ENCODE measurements at places on chromosomes 3 and 15.

DNA sequence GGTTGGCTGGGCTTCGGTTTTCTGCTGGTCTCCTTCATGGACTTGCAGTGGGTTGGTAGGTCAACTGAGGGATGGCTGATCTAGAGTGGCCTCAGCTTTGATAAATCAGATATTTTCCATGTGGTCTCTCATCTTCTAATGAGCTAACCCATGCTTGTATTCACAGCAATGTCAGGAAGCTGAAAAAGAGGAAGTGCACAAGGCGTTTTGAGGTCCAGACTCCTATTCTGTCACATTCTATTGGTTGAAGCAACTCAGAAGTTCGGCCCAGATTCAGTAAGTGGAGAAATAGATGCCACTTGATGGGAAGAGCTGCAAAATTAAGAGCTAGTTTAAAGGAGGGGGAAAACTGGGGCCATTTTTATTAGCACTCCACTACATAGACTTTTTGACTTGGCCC lies 361.2 kb downstream of the DIPK2A start:
- no peak for DNase-seq

GRCh38 chr3:132034097-132034485 lies 723 bp downstream of the CPNE4 start:
- DNase-seq = no peak

DNA sequence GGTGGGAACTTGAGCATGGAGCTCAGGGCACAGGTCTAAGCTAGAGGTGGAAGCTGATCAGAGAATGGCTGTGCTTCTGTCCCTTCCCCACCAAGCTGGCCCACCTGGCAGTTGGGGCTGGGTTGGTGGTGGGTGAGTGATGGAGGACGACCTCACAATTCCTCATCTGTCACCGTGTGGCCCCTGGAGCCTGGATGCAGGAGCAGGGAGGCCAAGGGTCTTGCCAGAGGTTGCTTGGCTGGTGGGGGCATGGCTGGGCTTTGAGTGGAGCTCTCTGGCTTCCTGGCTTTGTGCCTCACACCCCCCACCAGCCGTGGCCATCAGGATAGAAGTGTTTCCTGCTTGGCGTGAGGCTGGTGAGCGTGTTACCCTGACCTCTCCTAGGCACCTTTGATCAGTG lies 36.0 kb downstream of the FBLN2 start:
- DNase-seq = no peak

DNA sequence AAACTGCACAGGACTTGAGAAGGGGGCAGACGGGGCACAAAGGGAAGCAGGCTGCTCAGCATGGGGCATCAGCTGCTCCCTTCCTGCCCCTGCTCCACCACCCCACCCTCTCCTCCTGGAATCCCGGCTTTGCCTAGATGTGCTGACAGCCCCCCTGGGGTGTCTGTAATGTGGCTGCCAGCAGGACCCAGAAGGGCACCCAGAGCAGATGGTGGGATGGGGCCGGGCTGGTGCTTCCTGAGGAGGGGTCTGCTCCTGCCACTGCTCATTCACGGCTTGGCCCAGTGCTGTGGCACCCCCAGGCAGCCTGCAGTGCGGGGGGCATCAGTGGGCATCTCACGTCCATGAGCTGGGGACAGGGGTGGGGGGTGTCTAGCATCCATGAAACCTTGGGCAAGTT lies 10.2 kb downstream of the H1-8 start:
- no peak for DNase-seq

GRCh38 chr3:106170636-106171035 lies 301.8 kb upstream of the CBLB start:
- no peak for DNase-seq

- no peak for DNase-seq
Measured at GRCh38 chr15:35540885-35541284, 5.1 kb downstream of the DPH6 start.

GRCh38 chr15:70238917-70239316 lies 141.2 kb upstream of the TLE3 start:
- DNase-seq = no peak

DNA sequence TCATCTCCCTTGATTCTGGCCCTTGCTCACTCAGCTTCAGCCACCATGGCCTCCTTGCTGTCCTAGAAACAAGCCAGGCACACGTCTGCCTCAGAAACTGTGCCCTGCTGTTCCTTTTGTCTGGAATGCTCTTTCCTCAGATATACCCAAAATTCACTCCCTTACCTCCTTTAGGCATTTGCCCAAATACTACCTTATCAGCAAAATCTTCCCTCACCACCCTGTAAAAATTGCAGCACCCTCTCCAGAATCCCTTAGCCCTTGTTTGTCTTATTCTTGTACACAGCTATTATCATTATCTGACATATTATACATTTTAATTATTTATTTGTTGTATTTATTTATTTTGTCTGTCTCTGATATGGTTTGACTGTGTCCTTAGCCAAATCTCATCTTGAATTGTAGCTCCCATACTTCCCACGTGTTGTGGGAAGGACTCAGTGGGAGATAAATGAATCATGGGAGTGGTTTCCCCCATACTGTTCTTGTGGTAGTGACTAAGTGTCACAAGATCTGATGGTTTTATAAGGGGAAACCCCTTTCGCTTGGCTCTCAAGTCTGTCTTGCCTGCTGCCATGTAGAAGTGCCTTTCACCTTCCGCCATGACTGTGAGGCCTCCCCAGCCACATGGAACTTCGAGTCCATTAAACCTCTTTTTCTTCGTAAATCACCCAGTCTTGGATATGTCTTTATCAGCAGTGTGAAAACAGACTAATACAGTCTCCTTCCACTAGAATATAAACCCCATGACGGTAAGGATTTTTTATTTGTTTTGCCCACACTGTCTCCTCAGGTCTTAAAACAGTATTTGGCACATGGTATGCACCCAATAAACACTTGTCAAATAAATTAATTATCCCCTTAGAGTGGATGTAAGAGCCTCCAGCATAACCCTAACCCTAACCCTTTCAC lies 60.0 kb upstream of the STT3B start:
- DNase-seq = peak; percentile 27

DNA sequence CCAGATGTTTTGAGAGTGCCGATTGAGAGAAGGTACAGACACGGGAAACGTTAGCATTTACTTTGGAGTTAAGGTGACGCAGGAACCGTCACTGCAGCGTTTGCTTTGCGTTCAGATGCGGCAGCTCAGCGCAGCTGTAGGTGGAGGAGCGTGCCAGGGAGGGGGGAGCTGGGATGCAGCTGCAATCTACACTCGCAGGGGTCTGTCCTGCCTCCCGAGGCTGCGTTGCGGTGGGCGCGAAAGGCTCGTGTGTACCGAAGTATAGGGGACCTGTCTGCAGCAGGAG lies 425 bp upstream of the FYTTD1 start:
- no peak for DNase-seq

DNA sequence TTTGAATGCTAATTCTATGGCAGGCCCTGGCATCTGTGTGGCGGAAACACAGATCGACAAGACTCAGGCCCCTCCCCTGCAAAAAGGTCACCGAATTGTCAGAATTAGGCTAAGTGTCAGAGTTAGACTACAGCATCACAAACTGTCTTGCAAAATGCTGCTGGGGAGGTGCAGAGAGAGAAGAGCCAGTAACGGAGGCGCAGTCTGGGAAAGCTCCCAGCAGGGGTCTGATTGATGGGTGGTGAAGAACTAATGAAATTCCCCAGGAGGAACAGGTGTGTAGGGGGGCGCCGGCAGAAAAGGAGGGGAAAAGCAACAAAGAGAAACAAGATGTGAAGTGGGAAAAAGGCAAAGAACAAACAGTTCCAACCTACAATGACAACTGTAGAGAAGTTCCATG lies 72.7 kb upstream of the TAMM41 start:
- no peak for DNase-seq

DNA sequence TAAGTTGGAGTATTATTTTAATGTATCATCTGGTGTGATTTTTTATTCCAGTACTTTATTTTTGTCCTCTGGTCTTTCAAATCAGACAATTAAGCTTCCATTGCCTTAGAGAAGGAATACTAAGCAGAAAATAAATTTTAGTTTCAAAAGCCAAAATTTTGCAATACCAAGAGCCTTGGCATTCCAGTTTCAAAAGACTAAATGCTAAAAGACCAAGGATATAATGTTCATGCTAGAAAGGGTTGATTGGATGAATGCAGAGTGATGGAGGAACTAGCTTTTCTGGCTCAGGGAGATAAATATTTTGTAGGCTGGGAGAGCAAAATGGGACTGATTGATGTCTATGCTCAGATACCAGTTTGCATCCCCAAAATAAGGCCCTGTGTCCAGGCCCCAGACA lies 6.2 kb downstream of the CD200 start:
- no peak for DNase-seq

GRCh38 chr3:101732240-101732641 lies 7.8 kb downstream of the CEP97 start:
- DNase-seq = no peak

GRCh38 chr15:101556273-101556672 lies 66.8 kb upstream of the PCSK6 start:
- no peak for DNase-seq

- DNase-seq = no peak
Measured at GRCh38 chr3:139928708-139929505, 6.1 kb upstream of the CLSTN2 start.

- no peak for DNase-seq
Measured at GRCh38 chr3:174156200-174156599, 702.9 kb upstream of the NAALADL2 start.

GRCh38 chr3:47006145-47006651 lies 26.7 kb downstream of the NBEAL2 start:
- DNase-seq = no peak

DNA sequence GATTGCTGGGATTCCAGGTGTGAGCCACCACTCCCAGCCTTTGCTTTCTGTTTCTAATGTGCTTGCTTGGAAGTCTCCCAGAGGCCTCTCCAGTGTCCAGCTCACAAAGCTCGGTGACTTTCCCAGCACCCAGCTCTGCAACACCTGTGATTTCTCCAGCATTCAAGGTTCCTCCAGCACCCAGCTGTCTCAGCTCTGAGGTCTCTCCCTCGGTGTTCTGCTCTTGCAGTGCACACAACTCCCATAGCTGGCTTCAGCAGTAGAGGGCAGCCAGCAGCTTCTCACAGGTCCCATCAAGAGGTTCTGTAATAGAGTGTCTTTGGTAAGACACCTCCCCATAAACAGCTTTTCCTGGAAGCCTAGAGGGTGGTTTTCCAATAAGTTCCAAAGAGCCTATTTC lies 75.1 kb downstream of the GRM7 start:
- DNase-seq = no peak

- DNase-seq = no peak
Measured at GRCh38 chr3:39287216-39288164, 7.7 kb upstream of the CX3CR1 start.

Data from activated T-cell treated with anti-CD3 and anti-CD28 coated beads for 48 hours (primary cell).